ENCODE measurements at places on chromosomes 7 and 10.

DNA sequence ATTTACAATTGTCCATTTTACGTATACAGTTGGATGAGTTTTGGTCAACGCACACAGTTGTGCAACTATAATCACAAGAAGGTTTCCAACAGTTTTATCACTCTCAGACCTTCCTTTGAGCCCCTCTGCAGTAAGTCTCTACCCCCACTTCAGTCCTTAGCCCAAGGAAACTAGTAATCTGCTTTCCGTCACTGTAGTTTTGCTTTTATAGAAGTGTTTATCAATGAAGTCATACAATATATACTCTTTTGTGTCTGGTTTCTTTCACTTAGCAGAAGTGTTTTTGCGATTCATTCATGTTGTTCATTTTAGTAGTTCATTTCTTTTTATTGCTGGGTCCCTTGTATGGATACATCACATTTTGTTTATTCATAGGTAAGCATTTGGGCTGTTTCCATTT is 92.9 kb upstream of the PIP4K2A start:
- no peak for DNase-seq

DNA sequence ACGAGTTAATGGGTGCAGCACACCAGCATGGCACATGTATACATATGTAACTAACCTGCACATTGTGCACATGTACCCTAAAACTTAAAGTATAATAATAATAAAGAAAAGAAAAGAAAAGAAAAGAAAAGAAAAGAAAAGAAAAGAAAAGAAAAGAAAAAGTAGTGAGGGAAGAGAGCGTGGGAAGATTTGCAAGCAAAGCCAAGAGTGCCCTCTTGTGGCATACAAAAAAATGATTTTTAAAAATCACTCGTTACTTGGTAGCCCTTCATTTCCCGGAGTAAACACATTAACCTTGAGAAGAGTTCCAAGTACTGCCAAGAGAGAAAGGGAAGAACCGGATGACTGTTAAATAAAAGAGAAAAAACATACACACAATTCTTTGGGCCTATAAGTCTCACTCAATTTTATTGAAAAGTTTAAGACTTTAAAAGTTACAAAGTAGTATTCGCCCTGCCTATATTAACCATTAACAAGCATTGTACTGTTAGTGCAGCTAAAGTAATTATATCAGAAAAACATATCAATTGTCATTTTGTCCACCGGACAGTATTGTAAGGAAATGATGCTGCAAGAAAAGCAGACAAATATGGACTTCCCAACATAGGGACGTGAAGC is 6.2 kb upstream of the CH25H start:
- peak; percentile 21 for DNase-seq

GRCh38 chr10:1151076-1152033 is 95.2 kb downstream of the WDR37 start:
- no peak for DNase-seq

GRCh38 chr7:148266795-148267194 is 323.8 kb upstream of the C7orf33 start:
- DNase-seq = no peak

- DNase-seq = no peak
Measured at GRCh38 chr7:158353606-158354570, 233.7 kb downstream of the PTPRN2 start.

DNA sequence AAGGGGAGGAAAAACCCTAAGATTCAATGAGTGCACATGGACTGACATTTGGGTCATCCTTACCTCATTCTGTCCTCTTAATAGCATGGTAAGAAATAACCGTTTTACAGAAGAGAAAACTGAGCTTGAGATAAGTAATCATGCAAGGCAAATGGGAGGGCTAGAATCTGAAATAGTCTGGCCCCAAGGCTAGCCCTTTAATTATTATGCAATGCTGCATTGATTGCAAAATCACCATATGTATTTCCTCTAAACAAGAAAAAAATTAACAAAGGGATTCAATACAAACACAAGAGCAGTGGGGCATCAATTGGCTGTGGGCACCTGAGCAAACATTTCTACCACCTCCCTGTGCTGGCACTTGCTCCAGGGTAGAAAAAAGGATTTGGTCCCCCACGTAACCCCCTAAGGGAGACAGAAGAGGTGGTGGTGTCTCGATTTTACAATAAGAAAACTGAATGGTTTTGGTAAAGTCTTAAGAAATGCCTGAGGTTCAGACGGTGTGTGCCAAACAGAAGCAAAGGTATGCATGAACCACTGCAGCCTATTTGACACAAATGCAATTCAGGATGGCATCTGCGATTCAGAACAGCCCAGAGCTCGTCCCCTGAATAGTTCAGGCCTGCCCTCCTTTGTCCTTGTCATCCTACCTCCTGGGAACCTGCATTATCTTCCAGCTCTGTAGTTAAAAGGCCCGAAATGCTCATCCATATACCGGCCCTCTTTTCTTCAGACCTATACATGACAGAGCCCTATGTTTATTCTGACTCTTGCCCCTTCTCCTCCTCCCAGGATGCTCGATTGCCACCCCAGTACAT is 23.6 kb downstream of the PIP4K2A start:
- DNase-seq = no peak

DNA sequence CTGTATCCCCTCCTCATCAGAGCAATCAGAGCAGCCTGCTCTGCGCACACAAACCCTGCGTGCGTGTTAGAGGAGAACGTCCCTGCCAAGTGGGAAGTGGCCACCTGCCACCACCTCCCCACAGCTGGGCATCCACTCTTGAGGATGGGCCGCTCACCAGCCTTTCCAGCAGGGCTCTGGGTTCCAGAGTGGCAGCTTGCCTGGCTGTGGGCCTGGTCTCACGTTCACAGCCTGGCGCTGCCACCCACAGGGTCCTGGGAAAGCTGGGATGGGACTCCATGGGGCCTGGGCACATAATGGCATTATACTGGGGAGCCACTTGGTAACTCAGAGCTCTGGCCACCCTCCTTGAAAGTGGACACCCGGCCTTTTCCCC is 151.1 kb upstream of the PPP2R2D start:
- no peak for DNase-seq

GRCh38 chr10:91705948-91706670 is 73.2 kb upstream of the PPP1R3C start:
- no peak for DNase-seq

DNA sequence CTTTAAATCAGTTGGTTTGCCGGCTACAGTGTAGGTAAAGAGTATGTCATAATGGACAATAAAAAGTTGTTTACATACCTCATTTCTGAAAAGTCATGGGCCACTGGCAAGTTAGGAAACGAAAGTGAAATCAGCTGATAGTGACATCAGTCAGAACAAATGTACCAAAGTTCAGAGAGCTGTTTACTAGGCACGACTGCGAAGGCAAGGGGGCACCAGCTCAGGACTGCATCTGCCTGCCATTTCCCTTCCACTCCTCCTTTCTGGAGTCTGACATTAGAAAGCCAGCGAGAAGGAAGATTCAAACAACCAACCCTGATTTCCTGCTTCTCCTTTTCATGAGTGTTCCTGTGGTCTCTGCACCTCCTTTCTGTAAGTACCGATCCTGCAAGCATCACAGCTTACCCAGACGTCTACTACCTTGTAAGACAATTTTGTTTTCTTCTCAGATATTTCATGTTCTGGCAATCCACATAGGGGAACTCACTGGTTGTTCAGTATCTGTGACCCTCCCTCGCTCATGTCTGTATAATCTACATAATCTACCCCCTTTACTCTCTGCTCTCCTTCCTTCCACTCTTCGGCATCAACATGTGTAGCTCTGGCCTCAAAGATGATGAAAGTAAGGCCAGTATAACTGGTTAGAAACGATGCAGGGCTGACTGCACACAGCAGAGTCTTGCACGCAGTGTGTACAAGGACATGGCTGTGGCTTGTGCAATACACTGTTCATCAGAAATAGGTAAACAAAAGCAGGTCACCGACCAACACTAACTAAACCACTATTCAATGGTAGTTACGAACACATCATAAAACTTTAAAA is at the start of gene TMEM140:
Gene TMEM140 (plus strand): TSS at position 174 of the 823 bp plus-strand sequence. CDS start 16,370 bp downstream, outside the sequence.
- DNase-seq = peak; percentile 80

- no peak for DNase-seq
Measured at GRCh38 chr7:134434701-134435100, 24.2 kb downstream of the AKR1B1 start.

- DNase-seq = no peak
Measured at GRCh38 chr10:49089557-49090188, 25.6 kb downstream of the VSTM4 start.

DNA sequence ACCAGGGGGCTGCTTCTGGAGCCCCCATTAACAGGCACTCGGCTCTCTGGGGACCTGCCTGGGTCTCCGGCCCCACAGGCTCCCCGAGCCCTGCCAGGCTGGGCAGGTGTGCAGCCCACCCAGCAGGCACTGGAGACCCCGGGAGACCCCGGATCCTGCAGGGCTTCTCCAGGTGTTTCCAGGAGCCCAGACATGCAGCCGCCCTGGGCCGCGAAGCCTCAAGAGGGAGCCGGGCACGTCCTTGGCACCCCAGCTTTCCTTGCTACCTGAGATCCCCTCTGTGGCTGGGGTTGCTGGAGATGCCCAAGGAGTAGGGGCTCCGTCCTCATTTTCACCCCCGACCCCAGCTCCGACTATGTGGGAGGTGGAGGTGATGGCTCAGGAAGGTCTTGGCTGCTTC is 7.7 kb upstream of the AMZ1 start:
- DNase-seq = no peak

GRCh38 chr10:102604439-102604841 is 39.8 kb upstream of the TRIM8 start:
- no peak for DNase-seq

DNA sequence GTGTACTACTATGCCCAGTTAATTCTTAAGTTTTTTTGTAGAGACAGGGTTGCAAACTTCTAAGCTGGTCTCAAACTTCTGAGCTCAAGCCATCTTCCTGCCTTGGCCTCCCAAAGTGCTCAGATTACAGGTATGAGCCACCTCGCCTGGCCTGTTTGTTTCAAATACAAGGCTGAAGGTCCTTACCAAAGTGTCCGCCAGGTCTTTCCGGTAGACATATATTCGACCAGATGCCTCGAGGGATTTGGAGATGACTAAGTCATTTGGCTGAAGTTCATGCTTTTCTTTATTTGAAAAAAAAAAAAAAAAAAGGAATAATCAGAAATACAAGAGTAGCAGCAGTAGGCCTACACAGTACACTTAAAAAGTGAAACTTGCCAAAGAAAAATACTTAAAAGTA is 204.5 kb upstream of the CDCA7L start:
- no peak for DNase-seq

DNA sequence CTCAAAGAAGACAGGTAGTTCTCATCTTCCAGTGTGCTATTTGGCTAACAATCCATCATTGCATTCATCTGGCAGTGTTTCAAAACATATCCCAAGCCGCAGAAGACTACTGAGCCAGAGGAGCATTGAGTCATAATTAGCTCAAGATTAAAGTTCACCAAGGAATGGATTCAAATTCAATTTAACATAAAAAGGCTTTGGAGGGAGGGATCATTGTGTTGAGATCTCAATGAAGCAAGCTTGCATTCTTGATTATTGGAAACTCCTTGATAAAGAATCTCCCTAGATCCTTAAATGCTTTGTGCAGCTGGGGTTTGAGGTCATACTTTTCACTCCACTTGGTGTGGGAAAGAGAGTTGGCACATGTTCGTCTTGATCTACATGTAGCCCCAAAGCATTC is 142.8 kb upstream of the SEMA3A start:
- no peak for DNase-seq

DNA sequence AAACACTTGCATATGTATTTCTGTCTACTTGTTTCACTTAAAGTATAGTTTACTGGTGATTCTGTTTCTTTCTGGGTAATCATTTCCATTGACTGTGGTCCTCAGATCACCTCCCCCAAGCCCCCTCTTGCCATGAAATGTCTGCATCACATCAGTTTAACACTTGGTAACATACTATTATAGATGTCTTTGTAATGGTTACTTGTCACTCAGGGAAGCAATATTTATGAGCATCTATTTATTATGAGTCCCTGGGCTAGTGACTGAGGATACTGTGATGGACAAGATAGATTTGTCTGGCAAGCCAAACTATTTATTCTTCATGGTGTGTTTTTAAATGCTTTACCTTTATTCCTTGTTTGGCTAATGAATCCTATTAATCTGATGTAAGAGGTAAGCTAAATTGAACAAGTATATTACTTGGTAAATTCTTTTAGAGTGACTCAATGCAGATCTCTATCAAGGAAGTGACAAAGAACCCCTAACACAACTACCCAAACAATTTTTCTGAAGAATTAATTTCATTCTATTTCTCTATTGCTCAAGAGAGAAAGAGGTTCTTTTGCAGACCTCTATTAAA is 270.9 kb downstream of the RELN start:
- DNase-seq = no peak

- DNase-seq = no peak
Measured at GRCh38 chr10:11225935-11226334, 208.3 kb downstream of the CELF2 start.

GRCh38 chr7:32496052-32496813 is 944 bp downstream of the AVL9 start:
- no peak for DNase-seq

DNA sequence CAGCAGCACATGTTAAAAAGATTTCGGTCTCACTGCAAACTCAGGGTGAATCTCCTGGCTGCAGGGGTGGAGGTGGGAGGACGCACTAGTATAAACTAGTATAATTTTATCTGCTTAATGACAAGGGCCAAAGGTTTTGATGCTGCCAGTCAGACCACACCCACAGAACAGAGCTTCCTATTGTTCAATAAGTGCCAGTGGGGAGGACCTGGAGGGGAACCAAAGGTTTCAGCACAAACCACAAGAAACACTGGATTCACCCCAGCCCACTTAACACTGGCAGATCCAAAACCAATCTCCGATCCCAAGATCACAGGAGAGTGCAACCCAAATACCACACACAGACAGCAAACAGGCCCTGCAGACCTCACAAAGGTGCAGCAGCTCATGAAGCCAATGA is 6.6 kb downstream of the VOPP1 start:
- no peak for DNase-seq

DNA sequence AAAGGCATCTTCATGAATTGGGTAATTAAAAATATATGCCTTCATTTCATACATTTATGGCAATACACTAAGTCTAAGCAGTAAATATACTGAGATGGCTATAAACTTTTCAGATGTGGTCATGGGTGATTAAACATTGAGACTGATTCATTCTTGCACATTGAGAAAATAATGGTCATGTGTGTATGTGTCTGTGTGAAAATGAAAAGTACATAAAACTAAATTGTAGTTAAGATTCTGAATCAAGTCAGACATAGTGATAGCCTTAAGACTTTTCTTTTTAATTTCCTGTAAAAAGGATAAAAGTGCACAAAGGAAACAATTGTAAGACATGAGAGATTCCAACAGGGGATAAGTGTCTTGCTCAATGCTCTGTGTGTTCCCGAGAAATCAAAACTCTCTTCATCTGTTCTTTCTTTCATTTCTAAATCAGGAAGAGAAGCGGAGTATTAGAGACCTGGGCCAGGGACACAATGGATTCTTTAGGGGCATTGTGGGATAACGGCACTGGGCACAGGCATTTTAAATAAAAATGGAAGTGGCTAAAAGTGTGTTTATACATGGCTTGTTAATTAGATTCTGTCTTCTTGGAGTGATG is 69.8 kb upstream of the AGR3 start:
- DNase-seq = no peak
